ENCODE measurements at places on chromosomes 5 and 9.
A peak's percentile ranks its signal among the peaks of the same experiment; 100 is the strongest.

- no peaks in the 10 kb centered on the region for H3K4me1 ChIP-seq
- H3K4me3 ChIP-seq = no peak overlapping the region
- no peaks in the 10 kb centered on the region for H3K36me3 ChIP-seq
Observed at GRCh38 chr9:76835571-76836283, 70.2 kb downstream of the PRUNE2 start.

- H3K4me1 ChIP-seq = no peaks in the 10 kb centered on the region
- H3K36me3 ChIP-seq = no peaks in the 10 kb centered on the region
- no peak overlapping the region for H3K4me3 ChIP-seq
- H3K27me3 ChIP-seq = no peaks in the 10 kb centered on the region
- no peak for DNase-seq
Observed at GRCh38 chr5:122864400-122864799, 19.0 kb downstream of the SNX24 start.

DNA sequence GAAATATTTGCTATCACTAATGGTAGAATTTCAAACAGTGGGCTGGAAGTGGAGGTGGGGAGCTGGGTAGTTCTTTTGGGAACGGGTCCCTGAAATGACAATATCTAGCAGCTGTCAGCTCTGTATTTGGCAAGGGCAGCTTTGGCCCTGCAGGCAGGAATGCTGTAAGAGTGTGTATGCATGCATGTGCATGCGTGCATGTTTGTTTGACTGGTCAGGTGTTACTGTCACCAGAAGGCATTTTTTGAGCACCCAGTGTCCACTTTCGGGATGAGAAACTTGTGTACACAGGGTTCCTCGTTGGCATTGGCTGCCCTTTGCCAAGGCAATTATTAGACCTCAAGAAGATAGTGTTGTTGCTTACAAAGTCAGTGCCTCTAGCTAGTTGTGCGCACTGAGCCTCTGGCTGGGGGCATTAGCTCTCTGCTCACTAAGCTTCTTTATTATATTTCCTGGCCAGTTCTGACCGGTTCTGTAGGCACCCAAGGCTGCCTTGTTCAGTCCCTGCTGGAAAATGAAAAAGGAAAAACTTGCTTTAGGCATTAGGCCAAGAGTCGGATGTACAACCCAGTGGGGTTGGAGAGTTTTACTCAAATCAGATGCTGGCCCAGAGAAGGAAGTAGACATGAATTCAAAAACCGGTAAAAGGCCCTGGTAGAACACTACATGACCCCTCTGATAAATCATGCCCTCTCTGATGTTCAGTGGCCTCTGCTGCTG, 2.0 kb downstream of the CYFIP2 start:
- H3K4me3 ChIP-seq = peak overlapping the region; percentile 70
- H3K36me3 ChIP-seq = no peaks in the 10 kb centered on the region
- peak; percentile 60 for DNase-seq
- H3K27ac ChIP-seq = peak overlapping the region; percentile 80
- peaks cover 72% of the 10 kb centered on the region for H3K4me1 ChIP-seq

DNA sequence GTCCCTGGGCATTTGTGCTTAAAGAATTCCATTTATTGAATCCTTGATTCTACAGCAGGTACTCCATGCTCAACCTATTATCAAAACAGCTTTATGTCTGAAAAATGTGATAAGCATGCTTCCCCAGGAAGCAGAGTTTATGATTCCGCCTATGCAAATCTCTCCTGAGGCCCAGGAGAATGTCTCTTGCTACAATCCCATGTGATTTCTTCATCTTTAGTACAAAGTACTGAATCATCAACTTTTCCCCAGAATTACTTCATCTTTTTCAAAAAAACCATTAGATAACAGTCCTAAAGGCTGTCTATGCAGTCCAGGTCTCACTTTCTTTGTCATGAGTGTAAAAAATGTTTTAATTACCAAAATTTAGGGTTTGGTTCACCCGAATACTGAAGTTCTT, 130.2 kb upstream of the ADAMTSL1 start:
- no peaks in the 10 kb centered on the region for H3K36me3 ChIP-seq
- no peak for DNase-seq
- peaks cover 6% of the 10 kb centered on the region for H3K4me1 ChIP-seq
- no peak overlapping the region for H3K27ac ChIP-seq

GRCh38 chr5:35302544-35302943, 72.3 kb upstream of the PRLR start:
- no peak overlapping the region for H3K27ac ChIP-seq
- DNase-seq = no peak
- no peaks in the 10 kb centered on the region for H3K36me3 ChIP-seq
- no peak overlapping the region for H3K4me3 ChIP-seq
- H3K27me3 ChIP-seq = no peaks in the 10 kb centered on the region

DNA sequence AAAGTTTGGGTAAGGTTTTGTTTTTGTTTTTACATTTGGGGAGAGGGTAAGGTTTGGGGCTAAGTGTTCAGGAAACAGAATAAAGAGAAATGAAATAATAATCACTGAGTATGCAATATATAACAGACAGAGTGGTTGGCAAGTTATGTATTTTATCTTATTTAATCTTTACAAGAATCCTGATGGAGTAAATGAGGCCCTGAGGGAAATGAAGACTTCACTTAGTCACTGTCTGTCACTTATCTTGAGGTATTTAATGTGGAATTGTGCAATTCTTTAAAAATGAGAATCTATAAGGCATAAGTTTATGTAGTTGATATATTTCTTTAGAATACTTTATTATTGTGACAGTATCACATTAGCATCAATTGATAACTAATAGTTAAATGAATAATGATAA, 48.1 kb downstream of the TEK start:
- no peak overlapping the region for H3K4me3 ChIP-seq
- H3K27me3 ChIP-seq = no peaks in the 10 kb centered on the region
- peaks cover 4% of the 10 kb centered on the region for H3K36me3 ChIP-seq

- no peak overlapping the region for H3K4me3 ChIP-seq
- H3K27me3 ChIP-seq = no peaks in the 10 kb centered on the region
- H3K27ac ChIP-seq = no peak overlapping the region
- DNase-seq = no peak
- no peaks in the 10 kb centered on the region for H3K36me3 ChIP-seq
- H3K4me1 ChIP-seq = no peaks in the 10 kb centered on the region
Observed at GRCh38 chr5:78889369-78890140, 95.6 kb downstream of the ARSB start.

DNA sequence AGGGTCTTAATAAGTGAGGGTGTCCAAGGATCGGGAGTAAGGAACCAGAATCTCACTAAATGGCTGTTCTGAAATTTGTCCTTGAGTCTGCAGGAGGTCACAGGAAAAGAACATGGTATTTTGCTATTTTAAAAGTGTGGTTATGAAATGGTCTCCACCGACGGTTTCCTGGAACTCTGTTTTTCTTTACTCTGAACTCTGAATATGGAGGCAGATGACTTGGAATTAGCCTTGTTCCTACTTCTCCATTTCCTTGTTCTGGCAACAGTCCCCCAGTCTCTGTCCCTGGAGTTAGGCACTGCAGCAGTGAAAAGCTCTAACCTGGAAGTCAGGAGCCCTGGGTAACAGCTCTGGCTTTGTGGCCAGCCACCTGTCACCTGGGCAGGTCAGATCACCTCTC, 46.6 kb upstream of the C5orf58 start:
- no peaks in the 10 kb centered on the region for H3K27me3 ChIP-seq
- DNase-seq = no peak
- H3K36me3 ChIP-seq = no peaks in the 10 kb centered on the region
- no peak overlapping the region for H3K4me3 ChIP-seq
- no peaks in the 10 kb centered on the region for H3K4me1 ChIP-seq

DNA sequence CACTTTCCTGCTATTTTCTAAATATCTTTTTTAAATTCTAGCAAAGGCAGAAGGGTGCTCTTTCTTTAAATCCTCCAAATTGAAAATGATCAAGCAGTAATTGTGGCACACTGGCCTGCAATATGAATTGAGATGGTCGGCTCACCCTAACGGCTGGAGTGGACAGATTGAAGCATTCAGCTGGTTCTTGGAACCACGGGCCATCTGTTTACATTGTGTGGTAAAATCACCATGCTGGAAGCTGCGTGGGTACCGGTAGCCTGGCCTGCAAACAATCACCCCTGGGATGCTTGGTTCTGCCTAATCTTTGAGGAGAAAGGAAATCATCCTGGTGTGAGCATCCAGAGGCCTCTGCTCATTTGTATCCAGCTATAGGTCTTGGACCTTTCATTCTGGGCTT, 289.3 kb downstream of the ZNF608 start:
- DNase-seq = no peak
- no peaks in the 10 kb centered on the region for H3K27me3 ChIP-seq
- no peak overlapping the region for H3K27ac ChIP-seq
- no peaks in the 10 kb centered on the region for H3K4me1 ChIP-seq
- H3K36me3 ChIP-seq = no peaks in the 10 kb centered on the region
- H3K4me3 ChIP-seq = no peak overlapping the region

DNA sequence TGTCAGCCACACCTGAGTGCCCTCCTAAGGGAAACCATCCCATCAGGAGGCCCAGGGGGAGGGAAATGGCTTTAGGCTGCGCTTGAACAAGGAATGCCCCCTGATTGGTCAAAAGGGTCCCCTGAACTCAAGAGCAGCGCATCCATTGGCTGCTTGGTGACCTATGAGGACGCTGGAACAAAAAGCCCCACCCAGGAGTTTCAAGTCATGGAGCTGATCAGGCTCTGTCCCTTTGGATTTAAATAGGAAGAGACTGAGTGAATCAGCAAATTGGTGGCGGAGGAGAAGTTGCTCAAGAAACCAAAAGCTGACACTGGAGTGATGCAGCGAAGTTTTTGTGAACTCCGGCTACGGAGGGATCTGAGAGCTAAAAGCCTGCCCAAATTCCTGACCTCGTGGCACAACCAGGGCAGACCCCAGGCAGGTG, 66.7 kb downstream of the SMIM23 start:
- no peak overlapping the region for H3K4me3 ChIP-seq
- no peak for DNase-seq
- H3K4me1 ChIP-seq = no peaks in the 10 kb centered on the region
- H3K27ac ChIP-seq = no peak overlapping the region
- no peaks in the 10 kb centered on the region for H3K27me3 ChIP-seq

DNA sequence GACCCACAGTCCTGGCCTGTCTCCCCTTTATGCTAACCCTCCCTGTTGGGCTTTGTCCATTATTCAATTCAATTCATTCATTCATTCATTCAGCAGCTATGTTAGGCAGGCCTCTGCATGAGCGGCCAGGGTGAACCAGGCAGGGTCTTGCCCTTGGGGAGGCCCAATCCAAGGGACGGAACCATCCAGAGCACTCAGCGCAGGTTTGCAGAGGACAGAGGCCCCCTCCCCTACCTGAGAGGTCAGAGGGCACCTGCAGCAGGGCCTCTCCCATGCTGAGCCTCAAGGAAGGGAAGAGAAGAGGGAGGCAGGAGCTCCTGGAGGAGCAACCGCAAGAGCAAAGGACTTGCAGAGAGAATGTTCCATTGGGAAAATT, 61.4 kb downstream of the C9orf50 start:
- no peaks in the 10 kb centered on the region for H3K4me1 ChIP-seq
- no peaks in the 10 kb centered on the region for H3K27me3 ChIP-seq
- DNase-seq = no peak

GRCh38 chr5:2049876-2050275, 167.2 kb upstream of the IRX4 start:
- H3K4me1 ChIP-seq = no peaks in the 10 kb centered on the region
- H3K27ac ChIP-seq = no peak overlapping the region

- no peak for DNase-seq
- no peak overlapping the region for H3K4me3 ChIP-seq
- peaks cover 67% of the 10 kb centered on the region for H3K4me1 ChIP-seq
- H3K27me3 ChIP-seq = no peaks in the 10 kb centered on the region
Observed at GRCh38 chr9:69192214-69192613, 18.1 kb downstream of the TJP2 start.

DNA sequence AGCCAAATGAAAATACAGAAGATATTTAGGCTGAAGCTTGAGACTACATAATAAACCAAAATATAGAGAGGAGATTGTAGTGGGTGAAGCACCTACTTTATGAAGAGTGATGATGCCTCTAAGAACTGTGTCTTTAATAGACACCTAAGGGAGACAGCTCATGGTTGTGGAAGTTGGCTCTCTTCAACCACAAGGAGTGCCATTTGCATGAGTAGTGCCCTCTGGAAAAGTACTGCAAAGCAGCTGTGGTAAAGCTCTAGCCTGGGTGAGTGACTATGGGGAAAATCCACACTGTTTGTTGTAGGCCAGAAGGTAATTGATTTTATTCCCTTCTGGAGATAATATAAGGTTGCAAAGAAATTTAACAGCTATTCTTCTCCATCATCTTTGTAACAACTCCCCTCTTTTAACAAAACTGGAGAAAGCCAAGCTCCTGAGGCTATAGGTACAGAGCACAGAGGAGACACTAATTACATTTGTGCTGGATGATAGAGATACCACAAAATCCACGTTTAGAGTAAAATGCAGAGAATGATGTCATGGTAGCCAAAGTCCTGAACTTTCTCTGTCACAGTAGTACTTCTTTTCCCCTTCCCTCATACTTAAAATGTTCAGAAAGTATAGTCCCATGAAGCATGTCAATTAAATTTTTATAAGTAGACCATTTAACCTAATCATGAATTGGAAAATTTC, 122.8 kb downstream of the STARD4 start:
- DNase-seq = no peak
- no peak overlapping the region for H3K27ac ChIP-seq
- no peak overlapping the region for H3K4me3 ChIP-seq
- H3K4me1 ChIP-seq = no peaks in the 10 kb centered on the region
- no peaks in the 10 kb centered on the region for H3K36me3 ChIP-seq

GRCh38 chr9:71001780-71002386, 119.5 kb downstream of the TRPM3 start:
- no peaks in the 10 kb centered on the region for H3K36me3 ChIP-seq
- H3K4me3 ChIP-seq = no peak overlapping the region
- H3K27ac ChIP-seq = no peak overlapping the region
- no peaks in the 10 kb centered on the region for H3K27me3 ChIP-seq
- no peak for DNase-seq

DNA sequence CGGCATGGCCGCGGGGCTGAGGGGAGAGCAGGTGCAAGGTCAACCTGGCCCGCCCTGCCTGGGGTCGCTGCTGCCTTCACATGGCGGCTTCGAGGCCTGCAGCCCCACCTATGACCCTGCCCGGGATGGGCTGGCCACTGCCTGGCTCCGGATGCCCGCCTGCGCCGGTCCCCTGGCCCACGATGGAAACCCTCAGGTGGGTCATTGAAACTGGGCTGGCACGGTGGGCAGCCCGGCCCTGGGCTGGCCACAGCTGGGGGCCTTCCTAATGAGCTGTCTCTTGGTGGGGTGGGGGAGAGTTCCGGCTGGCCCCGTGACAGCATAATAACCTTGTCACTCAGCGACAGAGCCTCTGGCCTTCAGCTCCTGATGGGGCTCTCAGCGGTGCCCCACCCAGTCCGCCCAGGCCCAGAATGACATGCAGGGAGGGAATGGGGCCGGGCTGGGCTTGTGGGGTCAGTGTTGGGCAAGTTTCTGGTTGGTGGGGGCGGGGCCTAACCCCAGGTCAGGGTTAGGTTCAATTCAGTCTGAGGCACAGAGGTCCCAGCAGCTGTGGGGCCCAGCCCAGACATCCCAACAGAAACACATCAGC, at the start of gene CCDC187:
CCDC187 (minus strand) TSS at position 270 of the 592 bp plus-strand sequence; CDS start at position 6, 264 bp downstream.
- H3K4me1 ChIP-seq = no peaks in the 10 kb centered on the region
- no peak within 1 kb of the TSS for H3K27ac ChIP-seq
- H3K36me3 ChIP-seq = no peaks in the 10 kb centered on the region
- peaks cover 10% of the 10 kb centered on the region for H3K27me3 ChIP-seq
- DNase-seq = no peak
